Posterior vena cava (tissue), 2 donors: ENCODE measurements at places on chromosomes 2 and 18. TPM values are rescaled to one million over a fixed set of nuclear protein-coding genes. Genes with fewer than 3 reads are reported as not detected.

DNA sequence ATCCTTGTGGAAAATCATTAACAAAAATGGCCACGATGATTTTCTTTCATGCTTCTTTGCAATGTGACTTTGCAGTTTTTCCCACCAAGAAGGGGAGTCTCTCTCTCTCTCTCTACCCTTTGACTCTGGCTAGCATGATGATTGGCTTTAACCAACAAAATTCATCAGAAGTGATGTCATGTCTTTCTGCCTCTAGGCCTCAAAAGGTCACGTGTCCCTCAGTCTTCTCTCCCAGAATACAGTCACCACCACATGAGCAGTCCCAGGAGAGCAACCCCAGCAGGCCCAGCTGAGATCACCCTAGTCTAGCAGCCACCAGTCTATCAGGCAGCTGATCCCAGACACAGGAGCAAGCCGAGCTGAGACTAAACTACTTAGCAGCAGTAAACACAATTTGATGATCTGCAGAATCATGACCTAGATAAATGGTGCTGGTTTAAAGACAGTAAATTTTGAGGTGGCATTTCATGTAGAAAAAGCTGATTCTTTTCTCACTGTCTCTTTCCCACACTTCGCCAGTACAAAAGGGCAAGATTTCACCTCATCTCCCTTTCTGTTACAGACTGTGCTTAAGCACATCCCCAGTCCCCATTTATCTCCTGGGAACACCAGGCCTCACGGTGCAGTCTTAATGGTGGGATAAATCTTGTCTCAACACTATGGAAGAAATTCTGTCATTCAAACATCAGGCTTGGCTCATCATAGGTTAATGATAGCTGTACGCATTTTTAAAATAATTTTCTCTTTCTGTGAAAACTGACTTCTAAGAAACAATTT, 132.7 kb downstream of the SCG2 start:
- DNase-seq: peak; percentile 89

DNA sequence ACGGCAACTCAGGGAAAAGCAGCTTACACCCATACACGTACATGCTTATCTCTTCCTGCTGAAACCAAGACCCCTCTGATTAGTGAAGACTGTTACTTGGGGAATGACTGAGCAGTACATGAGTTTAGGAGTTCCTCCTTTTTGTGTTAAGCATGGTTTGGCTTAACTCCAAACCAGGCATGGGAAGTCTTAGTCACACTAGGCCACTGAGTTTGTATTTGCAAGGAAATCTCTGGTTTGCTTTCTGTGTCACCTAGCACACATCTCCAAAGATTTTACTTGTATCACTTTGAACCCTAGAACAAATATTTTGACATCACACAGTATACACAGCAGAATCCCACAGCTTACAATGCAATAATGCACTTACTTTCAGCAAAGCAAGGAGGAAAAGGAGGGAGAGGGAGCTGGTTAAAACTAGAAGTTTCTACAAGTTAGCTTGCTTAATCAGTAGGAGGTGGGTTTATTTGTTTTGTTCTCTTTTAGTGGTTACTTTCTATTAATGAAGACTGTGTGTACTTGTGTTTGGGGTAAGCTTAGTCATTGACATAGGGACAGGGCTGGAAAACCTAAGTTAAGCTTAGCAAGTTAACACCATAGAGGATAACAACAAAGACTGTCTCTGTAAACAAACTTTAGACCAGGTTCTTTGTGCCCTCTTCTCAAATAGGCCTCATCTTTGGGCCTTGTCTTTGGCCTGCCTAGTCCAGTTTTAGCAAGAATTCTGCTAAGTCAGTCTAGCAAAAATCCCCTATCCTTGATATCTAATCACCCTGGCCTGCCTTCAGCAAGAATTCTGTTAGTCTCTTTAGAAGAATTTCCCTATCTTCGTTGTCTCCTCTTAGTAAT, 219.4 kb downstream of the MREG start:
- DNase-seq: no peak

- DNase-seq: no peak
Measured at GRCh38 chr2:180728928-180729559, 251.4 kb upstream of the UBE2E3 start.

DNA sequence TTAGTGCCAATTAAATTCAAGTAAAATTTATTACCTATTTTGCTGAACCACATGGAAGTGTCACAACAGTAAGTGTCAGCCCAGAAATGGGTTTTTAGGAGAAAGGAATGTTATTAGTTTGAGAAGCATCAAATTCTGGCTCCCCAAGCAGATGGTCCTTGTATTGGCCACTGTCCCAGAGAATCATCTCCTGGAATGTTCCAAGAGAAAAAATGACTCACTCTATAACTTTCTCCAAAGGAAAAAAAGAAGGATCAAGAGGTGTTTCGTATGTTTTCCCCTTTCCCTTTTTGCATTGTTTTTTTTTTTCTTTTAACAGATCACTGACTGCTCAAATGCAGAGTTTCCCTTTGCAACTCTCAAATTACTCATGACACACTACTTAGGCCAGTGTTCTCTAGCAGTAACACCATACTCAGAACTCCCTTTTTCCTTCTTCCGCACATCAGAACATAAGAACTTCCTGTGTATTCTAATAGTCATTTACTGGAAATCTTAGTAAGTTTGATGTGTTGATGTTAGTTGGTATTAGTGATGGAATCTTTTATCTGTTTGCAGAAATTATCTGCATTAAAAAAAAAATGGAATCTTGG, 390.3 kb downstream of the GPD2 start:
- no peak for DNase-seq

GRCh38 chr18:49626842-49627467, 65.1 kb downstream of the LIPG start:
- DNase-seq: no peak

DNA sequence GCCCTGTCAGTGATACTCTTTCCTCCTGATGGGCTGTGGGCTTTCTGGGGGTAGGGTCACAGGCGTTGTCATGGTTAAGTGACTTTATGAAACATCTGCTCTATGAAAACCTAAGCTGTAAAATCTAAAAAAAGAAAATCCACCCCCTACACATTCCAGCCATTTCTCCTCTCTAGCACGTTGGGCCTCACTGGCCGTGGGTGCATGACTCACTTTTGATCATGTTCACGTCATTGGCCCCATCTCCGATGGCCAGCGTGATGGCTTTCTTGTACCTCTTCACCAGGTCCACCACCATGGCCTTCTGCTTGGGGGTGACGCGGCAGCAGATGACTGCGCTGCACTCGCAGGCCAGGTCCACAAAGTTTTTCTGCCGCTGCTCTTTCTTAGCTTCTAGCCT, 39.3 kb upstream of the NARS1 start:
- DNase-seq: no peak

GRCh38 chr2:181780047-181780651, 99.8 kb upstream of the NEUROD1 start:
- no peak for DNase-seq

DNA sequence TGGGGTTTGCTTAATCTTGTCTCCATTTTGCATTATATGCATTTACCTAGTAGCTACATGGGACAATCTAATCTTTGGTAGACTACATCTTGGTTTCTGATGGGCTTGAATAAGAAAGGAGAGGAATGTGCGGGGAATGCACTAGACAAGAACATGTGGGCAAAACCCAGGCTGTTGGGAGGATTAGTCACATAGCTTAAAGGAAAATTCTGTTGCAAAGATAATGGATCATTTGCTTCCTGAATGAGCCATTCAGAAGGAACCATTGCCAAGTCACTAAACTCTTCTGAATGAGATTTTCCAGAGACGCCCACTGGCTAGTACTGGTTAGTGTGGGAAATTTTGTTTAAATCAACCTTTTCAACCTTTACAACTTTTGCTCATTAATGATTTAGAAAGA, 84.8 kb downstream of the OSBPL6 start:
- DNase-seq: no peak

DNA sequence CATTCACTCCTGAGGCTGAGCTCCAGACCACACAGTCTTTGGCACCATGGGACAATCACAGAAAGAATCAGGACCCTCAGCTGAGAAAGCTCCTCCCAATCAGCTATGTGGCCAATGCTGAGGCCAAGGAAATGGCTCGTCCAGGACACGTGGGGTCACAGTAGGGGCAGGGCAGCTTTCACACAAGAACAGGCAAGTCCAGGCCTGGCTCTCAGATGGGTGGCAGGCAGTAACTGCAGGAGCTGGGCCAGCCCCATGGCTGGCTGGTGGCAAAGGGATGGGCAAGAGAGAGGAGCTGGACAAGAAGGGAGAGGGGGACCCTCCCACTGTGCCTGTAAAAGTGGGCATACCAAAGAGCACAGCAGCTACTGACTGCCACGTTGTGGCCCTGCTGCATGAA, 12.2 kb upstream of the EDAR start:
- no peak for DNase-seq

GRCh38 chr2:134446383-134447017, 192.6 kb downstream of the MGAT5 start:
- no peak for DNase-seq

DNA sequence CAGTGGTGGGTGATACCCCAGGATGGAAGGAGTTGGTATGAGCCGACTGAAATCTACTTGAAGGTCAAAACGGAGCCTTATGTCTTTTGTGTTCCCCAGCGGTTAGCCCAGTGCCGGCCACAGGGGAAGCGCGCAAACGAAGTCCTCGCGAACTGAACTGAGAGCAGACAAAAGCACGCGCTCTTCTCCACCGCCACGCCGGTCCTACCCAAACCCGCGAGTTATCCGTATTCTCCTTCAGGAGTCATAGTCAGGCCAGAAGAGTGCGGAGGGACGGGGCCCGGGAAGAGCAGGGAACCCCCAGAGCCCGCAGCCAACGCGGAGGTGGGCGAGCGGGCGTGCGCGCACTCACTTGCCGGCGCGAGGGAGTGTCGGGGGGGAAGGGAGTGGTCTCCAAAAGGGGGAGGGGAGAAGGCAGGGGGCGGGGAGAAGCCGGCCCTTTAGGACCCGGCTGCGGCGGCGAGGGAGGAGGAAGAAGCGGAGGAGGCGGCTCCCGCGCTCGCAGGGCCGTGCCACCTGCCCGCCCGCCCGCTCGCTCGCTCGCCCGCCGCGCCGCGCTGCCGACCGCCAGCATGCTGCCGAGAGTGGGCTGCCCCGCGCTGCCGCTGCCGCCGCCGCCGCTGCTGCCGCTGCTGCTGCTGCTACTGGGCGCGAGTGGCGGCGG, at the start of gene IGFBP2:
Gene IGFBP2, plus strand, starts transcription at position 469 of the 664 bp plus-strand sequence. Its CDS starts 104 bp downstream, at position 573.
- peak; percentile 78 for DNase-seq

DNA sequence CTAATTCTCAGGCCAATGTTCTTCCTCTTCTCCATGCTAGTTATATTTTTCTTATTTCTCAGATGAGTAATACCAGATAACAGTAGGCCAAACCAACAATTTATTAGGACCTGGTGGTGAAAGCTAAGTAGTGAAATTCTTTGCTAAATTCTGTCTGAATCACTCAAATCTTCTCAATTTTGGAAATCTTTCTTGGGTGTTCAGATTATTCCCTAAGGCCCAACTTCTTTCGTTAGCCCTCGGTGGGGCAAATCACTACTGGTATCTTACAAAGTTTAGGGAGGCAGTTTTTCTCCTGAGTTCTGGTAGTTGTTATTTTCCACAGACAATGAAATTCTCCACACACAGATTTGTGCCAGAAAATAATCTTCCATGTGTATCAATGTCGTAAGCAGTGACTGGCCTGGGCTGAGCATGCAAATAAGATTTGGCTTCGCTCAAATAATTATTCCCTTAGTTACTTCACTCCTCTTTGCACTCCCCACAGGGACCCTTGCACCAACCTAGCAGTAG, 443.5 kb upstream of the SLC14A2 start:
- no peak for DNase-seq

- no peak for DNase-seq
Measured at GRCh38 chr2:175008801-175009495, 3.8 kb upstream of the CHN1 start.

GRCh38 chr2:9780368-9781130, 62.7 kb upstream of the TAF1B start:
- DNase-seq: no peak

DNA sequence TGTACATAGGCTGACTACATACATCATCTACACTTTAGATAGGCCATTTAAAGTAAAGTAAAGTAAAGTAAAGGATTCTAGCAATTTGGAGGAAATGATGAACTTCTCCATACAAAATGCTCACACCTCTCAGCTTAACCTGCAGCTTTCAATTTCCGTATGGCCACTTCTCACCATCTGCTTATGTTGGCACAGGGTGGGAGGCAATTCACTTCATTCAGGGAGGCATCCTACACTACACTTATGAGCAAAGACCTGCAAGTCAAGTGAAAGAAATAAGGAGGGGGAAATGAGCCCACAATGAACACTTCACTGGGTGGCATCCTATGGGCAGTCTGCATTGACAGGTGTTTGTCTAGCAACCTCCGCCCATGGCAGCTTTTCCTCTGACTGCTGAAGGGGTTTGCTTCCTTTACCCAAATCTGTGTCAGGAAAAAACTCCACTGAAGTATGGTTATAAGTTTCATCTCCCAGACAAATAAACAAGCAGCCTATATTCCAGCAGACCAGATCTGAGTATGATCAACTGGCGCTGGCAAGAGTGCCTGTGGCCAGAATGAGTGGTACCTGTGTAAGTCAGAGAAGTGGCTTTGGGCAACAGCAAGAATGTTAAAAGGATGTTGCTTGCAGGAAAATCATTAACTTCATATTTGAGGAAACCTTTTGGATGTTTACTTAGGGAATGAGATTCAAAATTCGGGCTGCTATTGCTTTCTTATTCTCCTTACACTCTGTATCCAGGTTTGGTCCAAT, 449.1 kb downstream of the TGIF1 start:
- DNase-seq: no peak

DNA sequence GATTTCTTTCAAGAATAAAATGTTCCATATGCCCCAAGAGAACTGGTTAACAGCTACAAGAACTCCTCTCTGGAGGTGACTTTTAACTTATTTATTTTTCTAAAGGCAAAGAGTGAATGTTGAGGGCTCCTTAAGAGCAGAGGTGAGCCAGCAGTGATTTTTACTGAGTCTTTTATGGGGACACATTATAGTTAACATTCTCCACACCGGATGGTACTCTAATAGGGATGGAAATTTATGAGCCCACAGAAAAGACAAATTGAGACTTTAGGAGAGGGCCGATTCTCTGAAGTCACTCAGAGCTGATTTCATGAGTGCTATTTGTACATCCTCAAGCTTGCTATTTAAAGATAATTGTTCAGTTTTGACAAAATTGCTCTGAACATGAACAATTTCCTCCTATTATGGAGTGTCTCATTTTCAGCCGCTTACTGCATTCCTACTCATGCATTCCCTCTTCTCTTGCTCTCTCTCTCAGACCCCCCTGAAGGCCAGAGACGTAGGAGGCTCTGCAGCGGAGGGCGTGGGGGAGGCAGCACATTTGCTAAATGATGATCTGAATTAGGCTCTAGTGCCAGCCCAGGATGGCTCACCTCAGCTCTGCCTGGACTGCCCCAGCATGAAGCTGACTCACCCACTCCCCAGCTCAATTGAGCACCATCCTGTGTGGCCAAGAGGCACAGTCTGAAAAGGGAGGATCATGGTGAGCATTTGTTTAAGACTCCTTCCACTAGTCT, 5.9 kb upstream of the RPL37A start:
- no peak for DNase-seq

The MOGAT1 gene
- total RNA-seq: not detected

The CNOT9 gene
- 29.3 TPM for total RNA-seq

The CNGA3 gene
- total RNA-seq: 0.38 TPM

The GPR45 gene
- not detected for total RNA-seq

The ICA1L gene
- total RNA-seq: 11.1 TPM

The DOK6 gene
- 8.7 TPM for total RNA-seq

The CNTNAP5 gene
- total RNA-seq: not detected
